Stimulated activated CD4-positive, alpha-beta T cell treated with anti-CD3 and anti-CD28 coated beads, Interleukin-15, amount 100 ng/mL, for 1 hour (primary cell): ENCODE measurements at places on chromosomes 3 and 15.

DNA sequence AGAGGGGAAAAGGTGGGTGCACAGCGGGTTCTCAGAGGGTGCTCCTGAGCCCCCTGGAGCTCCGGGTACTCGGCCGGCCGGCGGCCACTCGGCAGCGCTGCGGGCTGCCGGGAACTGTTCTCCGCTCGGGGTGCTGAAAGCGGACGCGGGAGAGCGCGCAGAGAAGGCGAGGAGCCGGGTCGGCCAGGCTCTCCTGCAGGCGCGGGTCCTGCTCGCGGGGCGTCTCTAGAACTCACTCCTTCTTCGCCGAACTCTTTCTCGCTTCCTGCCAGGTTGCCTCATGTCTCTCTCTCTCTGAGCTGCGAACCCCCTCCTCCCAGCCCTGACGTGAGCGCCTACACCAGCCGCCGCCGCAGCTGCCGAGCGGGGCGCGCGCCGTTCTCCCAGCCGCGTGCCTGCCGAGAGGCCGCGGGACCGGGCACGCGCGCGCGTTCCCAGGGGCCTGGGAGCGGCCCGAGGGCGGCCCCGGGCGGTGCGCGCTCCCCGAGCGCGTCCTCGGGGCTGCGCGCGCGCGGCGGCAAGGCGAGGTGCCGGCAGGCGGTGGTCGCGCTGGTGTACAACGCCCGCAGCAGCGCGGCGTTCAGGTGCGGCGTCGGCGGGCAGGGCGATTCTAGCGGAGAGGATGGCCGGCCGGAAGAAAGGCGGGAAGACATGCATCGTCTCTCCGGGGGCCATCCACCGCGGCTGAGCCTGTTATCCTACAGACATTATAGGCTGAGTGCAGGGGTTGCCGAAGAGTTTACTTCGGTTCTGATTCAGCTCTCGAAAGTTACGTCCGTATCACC is at the start of gene PEX5L:
PEX5L (minus strand) TSS at position 267 of the 785 bp plus-strand sequence. CDS start 338 bp downstream, outside the sequence.
- no peak for DNase-seq

GRCh38 chr3:195458316-195458717 is 15.5 kb upstream of the ACAP2 start:
- no peak for DNase-seq

DNA sequence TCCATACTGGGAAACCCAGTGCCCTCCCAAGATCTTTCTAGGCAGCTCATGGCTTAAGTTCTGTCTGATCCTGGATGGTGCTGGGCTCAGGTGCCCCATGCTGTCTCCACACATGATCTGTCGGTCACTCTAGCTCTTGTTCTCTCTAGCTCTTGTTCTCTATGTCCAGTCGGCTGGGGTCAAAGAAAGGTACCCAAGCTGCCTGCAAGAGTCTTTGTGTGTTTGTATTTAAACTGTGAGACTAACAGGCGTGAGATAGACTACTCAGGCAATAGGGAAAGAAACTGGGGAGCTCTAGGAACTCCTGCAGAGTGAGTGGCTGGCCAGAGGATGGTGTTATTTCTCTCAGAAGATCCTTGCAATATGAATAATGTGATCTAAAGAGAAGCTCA is 40.2 kb downstream of the GPR156 start:
- no peak for DNase-seq

DNA sequence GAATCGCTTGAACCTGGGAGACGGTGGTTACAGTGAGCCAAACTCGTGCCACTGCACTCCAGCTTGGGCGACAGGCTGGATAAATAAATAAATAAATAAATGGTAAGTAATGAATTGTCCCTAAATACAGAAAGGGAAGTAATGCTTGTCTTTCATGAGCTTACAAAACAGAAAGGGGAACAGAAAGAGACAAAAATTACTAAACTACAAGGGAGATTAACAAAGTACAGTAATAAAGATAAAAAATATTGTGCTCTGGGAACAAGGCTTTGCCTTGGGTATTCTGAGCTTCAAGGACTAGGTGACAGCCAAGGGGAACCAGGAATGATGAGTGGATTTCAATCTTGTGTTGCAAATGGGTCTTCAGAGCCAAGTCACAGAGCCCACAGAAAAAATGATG is 9.2 kb upstream of the HLTF start:
- DNase-seq = no peak

DNA sequence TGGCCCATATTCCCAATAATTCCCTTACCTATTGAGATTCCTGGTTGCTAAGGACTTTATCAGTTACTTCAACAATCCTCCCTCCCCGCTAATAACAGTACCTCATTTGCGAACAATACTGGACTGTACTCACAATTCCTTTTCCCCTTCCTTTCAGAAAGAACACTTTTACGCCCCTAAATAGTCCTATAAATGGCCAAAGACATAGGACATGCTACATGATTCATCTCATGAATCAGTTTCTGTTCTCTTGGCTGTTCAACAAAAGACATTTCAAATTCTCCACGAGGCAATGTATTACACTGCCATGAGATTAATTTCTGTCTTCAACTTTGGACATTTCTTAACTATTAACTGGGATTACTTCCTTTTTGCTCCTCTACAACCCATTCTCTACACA is 264.4 kb downstream of the TIGIT start:
- DNase-seq = no peak
